Liver (tissue), 10 donors: ENCODE measurements at places on chromosomes 4 and X. TPM values are rescaled to one million over a fixed set of nuclear protein-coding genes. Genes with fewer than 3 reads are reported as not detected.

DNA sequence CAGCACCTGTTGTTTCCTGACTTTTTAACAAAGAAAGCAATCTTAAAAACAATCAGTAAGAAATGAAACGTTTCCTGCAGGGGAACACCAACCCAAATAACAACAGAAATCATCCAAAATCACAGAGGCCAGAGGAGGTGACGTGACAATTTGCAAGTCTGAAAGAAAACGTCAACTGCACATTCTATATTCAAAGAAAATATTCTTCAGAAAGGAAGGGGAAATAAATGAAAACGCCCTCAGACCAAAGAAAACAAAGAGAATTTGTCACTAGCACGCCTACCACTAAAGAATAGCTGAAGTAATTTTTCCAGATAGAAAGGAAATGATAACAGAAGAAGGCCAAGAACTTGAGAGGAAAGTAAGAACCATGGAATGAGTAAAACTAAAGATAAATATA, 74.4 kb downstream of the CASP3 start:
- no peak overlapping the region for H3K4me3 ChIP-seq
- H3K27me3 ChIP-seq: no peaks in the 10 kb centered on the region
- no peaks in the 10 kb centered on the region for H3K4me1 ChIP-seq
- DNase-seq: no peak
- no peak overlapping the region for H3K27ac ChIP-seq

DNA sequence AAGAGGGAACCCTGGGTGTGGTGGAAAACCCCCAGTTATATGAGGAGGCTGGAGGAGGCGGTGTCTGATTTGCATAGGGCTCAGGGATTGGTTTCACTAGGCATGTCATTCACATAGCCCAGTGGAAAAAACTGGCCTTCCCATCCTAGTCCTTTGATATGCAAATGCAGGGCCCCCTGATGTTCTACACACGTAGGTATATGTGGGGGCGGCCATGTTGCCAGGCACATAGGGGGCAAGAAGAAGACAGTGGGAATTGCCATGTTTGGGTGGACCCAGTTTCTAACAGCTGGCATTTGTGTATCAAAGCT, 34.0 kb upstream of the ENPP6 start:
- DNase-seq: no peak
- no peak overlapping the region for H3K4me3 ChIP-seq
- H3K27ac ChIP-seq: no peak overlapping the region
- no peaks in the 10 kb centered on the region for H3K27me3 ChIP-seq
- H3K4me1 ChIP-seq: no peaks in the 10 kb centered on the region
- no peaks in the 10 kb centered on the region for H3K36me3 ChIP-seq

DNA sequence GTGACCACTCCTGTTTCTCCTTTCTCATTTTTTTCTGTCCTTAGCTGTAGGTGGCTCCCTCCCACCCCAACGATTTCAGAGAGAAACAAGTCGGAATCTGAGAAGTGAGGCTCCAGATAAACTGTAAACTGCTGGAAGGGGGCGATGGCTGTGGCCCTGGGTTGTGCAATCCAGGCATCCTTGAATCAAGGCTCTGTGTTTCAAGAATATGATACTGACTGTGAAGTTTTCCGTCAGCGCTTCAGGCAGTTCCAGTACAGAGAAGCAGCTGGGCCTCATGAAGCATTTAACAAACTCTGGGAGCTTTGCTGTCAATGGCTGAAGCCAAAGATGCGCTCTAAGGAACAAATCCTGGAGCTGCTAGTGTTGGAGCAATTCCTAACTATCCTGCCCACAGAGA, 37.7 kb downstream of the ETDC start:
- H3K27me3 ChIP-seq: no peaks in the 10 kb centered on the region
- no peak overlapping the region for H3K4me3 ChIP-seq
- H3K4me1 ChIP-seq: peaks cover 7% of the 10 kb centered on the region
- no peak for DNase-seq

DNA sequence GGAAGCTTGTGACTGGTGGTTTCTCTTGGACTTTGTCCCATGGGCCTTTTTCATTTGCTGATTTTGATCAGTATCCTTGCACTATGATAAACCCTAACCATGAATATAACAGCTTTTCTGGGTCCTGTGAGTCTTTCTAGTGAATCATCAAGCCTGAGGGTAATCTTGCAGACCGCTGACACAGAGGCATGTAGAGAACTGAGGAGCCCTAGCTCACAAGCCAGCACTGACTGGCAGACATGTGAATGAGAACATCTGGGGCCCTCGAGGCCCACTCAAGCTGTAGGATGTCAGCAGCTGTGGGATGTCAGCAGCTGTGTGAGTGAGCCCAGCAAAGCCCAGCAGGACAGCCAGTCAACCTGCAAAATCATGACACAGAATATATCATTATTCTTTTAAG, 36.7 kb downstream of the HMGB3 start:
- H3K4me3 ChIP-seq: no peak overlapping the region
- DNase-seq: no peak
- H3K36me3 ChIP-seq: no peaks in the 10 kb centered on the region
- no peak overlapping the region for H3K27ac ChIP-seq
- H3K27me3 ChIP-seq: no peaks in the 10 kb centered on the region

- no peak overlapping the region for H3K4me3 ChIP-seq
- no peaks in the 10 kb centered on the region for H3K4me1 ChIP-seq
- no peak overlapping the region for H3K27ac ChIP-seq
- no peak for DNase-seq
Measured at GRCh38 chr4:125432078-125432477, 117.3 kb downstream of the FAT4 start.

- no peaks in the 10 kb centered on the region for H3K4me1 ChIP-seq
- H3K36me3 ChIP-seq: no peaks in the 10 kb centered on the region
- no peak overlapping the region for H3K27ac ChIP-seq
- H3K27me3 ChIP-seq: no peaks in the 10 kb centered on the region
Measured at GRCh38 chrX:739611-740010, 109.0 kb downstream of the SHOX start.

GRCh38 chrX:99938464-99938863, 471.6 kb downstream of the PCDH19 start:
- no peaks in the 10 kb centered on the region for H3K4me1 ChIP-seq
- DNase-seq: no peak
- no peak overlapping the region for H3K27ac ChIP-seq
- no peaks in the 10 kb centered on the region for H3K36me3 ChIP-seq
- no peaks in the 10 kb centered on the region for H3K27me3 ChIP-seq

DNA sequence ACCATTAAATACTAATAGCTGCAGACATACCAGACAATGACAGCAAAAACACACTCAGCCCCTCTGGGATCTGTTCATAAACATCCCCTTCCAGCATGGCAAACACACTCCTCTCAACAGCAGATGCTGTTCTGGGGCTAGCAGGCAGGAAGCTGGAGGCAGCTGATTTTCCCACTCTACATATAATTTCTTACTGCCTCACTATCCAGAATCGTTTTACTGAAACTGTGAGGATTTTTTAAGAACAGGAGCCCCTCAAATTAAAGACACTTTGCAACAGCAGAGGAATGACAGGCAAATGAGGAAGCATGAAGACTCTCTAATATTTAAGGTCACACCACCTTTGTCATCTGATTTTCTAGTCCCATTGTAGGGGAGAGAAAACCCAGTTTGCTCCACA, 2.2 kb downstream of the MAPK10 start:
- H3K27me3 ChIP-seq: peaks cover 4% of the 10 kb centered on the region
- H3K27ac ChIP-seq: no peak overlapping the region
- no peaks in the 10 kb centered on the region for H3K4me1 ChIP-seq
- DNase-seq: no peak
- H3K4me3 ChIP-seq: no peak overlapping the region
- no peaks in the 10 kb centered on the region for H3K36me3 ChIP-seq

DNA sequence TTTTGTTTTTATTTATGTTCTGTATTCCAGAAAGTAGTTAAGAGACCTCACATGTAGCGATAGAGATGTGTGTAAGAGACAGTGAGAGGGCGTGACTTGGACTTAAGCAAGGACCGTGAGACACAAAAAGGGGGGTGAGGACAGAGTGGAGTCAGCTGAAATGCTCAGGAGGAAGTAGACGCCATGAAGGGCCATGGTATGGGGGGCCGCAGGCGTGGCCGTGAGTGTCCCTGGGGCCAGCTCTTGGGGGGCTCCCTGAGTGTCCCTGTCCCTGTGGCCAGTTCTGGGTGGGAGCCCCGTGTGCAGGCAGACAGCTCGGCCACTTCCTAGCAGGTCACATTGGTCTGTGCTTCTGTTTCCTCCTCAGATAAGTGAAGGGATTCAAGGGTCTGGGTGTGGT, 23.0 kb upstream of the MSANTD1 start:
- H3K27me3 ChIP-seq: no peaks in the 10 kb centered on the region
- H3K4me1 ChIP-seq: no peaks in the 10 kb centered on the region
- H3K4me3 ChIP-seq: no peak overlapping the region
- H3K27ac ChIP-seq: peak overlapping the region; percentile 17
- peaks cover 21% of the 10 kb centered on the region for H3K36me3 ChIP-seq
- DNase-seq: no peak

GRCh38 chr4:128716338-128716737, 93.2 kb upstream of the JADE1 start:
- no peak overlapping the region for H3K4me3 ChIP-seq
- H3K27me3 ChIP-seq: no peaks in the 10 kb centered on the region
- H3K36me3 ChIP-seq: no peaks in the 10 kb centered on the region

- DNase-seq: no peak
- no peak overlapping the region for H3K4me3 ChIP-seq
- H3K36me3 ChIP-seq: no peaks in the 10 kb centered on the region
Measured at GRCh38 chr4:177051473-177052060, 258.1 kb upstream of the NEIL3 start.

DNA sequence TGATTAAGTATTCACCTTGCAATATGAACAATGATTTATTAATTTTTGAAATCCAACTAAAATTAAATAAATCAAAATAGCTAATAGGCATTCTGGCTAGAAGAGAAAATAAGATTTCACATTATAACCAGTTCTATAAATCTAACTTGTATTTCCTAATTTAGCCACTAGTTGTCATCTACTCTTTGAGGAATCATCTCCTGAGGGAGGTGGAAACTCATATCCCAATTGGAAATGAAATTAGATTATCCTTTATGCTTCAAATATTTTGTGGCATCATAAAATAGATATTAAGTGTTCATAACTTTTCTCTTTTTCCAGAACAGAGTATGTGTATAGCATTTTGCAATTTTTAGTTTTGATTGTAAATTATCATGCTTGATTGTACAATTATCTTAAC, 558.5 kb upstream of the DIAPH2 start:
- DNase-seq: no peak
- H3K4me1 ChIP-seq: no peaks in the 10 kb centered on the region
- H3K27me3 ChIP-seq: no peaks in the 10 kb centered on the region
- H3K4me3 ChIP-seq: no peak overlapping the region
- no peaks in the 10 kb centered on the region for H3K36me3 ChIP-seq
- no peak overlapping the region for H3K27ac ChIP-seq

- H3K27ac ChIP-seq: no peak overlapping the region
- H3K36me3 ChIP-seq: no peaks in the 10 kb centered on the region
- no peaks in the 10 kb centered on the region for H3K27me3 ChIP-seq
- H3K4me1 ChIP-seq: no peaks in the 10 kb centered on the region
- no peak overlapping the region for H3K4me3 ChIP-seq
- DNase-seq: no peak
Measured at GRCh38 chrX:26032111-26032912, 105.8 kb upstream of the MAGEB18 start.

GRCh38 chr4:77453911-77454310, 151.7 kb upstream of the CXCL13 start:
- H3K4me1 ChIP-seq: no peaks in the 10 kb centered on the region
- H3K27ac ChIP-seq: no peak overlapping the region
- no peaks in the 10 kb centered on the region for H3K27me3 ChIP-seq
- H3K4me3 ChIP-seq: no peak overlapping the region

- H3K4me1 ChIP-seq: peaks cover 30% of the 10 kb centered on the region
- DNase-seq: no peak
- no peaks in the 10 kb centered on the region for H3K27me3 ChIP-seq
- peak overlapping the region; percentile 93 for H3K4me3 ChIP-seq
- H3K27ac ChIP-seq: peak overlapping the region; percentile 83
Measured at GRCh38 chr4:56468097-56468422, 643 bp downstream of the SRP72 start.

GRCh38 chr4:97252615-97253154, 890.6 kb downstream of the STPG2 start:
- H3K36me3 ChIP-seq: no peaks in the 10 kb centered on the region
- H3K27me3 ChIP-seq: no peaks in the 10 kb centered on the region
- H3K4me3 ChIP-seq: no peak overlapping the region
- no peak overlapping the region for H3K27ac ChIP-seq

GRCh38 chr4:140579278-140579677, 10.5 kb upstream of the UCP1 start:
- no peak for DNase-seq
- no peaks in the 10 kb centered on the region for H3K36me3 ChIP-seq
- peaks cover 2% of the 10 kb centered on the region for H3K27me3 ChIP-seq

DNA sequence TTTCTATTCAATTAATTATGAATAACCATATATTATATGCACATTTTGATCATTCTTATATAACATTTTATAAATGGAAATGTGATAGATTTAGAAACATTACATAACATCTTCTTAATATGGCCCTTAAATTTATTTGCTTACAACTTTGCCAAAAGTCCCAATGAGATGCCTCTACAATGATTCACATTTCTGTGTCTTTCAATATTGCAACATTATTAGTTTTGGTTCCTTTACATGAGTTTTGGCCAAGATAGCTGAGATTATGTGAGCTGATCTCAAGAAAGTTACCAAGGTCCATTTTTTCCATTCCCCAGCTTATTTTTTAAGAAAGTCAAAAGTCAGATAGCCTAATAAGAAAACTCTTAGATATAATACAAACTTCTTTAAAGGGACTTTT, 361.2 kb downstream of the PCDH7 start:
- DNase-seq: no peak
- H3K36me3 ChIP-seq: no peaks in the 10 kb centered on the region
- H3K27me3 ChIP-seq: no peaks in the 10 kb centered on the region
- H3K4me1 ChIP-seq: no peaks in the 10 kb centered on the region

- H3K4me3 ChIP-seq: no peak overlapping the region
- no peak overlapping the region for H3K27ac ChIP-seq
- H3K4me1 ChIP-seq: no peaks in the 10 kb centered on the region
- no peaks in the 10 kb centered on the region for H3K27me3 ChIP-seq
- no peaks in the 10 kb centered on the region for H3K36me3 ChIP-seq
Measured at GRCh38 chr4:67581208-67581857, 22.8 kb downstream of the STAP1 start.

- H3K27me3 ChIP-seq: no peaks in the 10 kb centered on the region
- no peaks in the 10 kb centered on the region for H3K36me3 ChIP-seq
- no peak overlapping the region for H3K27ac ChIP-seq
- DNase-seq: no peak
Measured at GRCh38 chrX:25503826-25504225, 488.1 kb upstream of the ARX start.

- no peaks in the 10 kb centered on the region for H3K4me1 ChIP-seq
- no peaks in the 10 kb centered on the region for H3K27me3 ChIP-seq
- no peaks in the 10 kb centered on the region for H3K36me3 ChIP-seq
- H3K27ac ChIP-seq: no peak overlapping the region
Measured at GRCh38 chr4:37615059-37615719, 71.0 kb downstream of the RELL1 start.

The MAGIX gene
- total RNA-seq: 2.9 TPM

The MAGEC1 gene
- not detected for total RNA-seq

The GRPEL1 gene
- 9.8 TPM for total RNA-seq

The CT45A1 gene
- total RNA-seq: not detected

The FATE1 gene
- total RNA-seq: not detected

The CD38 gene
- total RNA-seq: 6.1 TPM

The EVC gene
- 10.9 TPM for total RNA-seq

The GASK1B gene
- total RNA-seq: 6.4 TPM

The MAGEA2 gene
- not detected for total RNA-seq

The BEX5 gene
- total RNA-seq: 0.09 TPM

The CYSLTR1 gene
- total RNA-seq: 3.2 TPM

The MUC7 gene
- not detected for total RNA-seq

The MXRA5 gene
- total RNA-seq: 1.0 TPM

The TCEAL9 gene
- 7.7 TPM for total RNA-seq

The UGT2B17 gene
- total RNA-seq: 1.3 TPM

The PCDH7 gene
- 3.0 TPM for total RNA-seq

The FHDC1 gene
- 33.0 TPM for total RNA-seq

The TAF7L gene
- total RNA-seq: 0.33 TPM
